Fibroblast of skin of right quadriceps (primary cell): ENCODE measurements at places on chromosomes 5 and 9.

GRCh38 chr5:39014561-39014960 lies 59.6 kb downstream of the RICTOR start:
- peak; percentile 94 for DNase-seq

GRCh38 chr5:149605998-149606724 lies 24.9 kb downstream of the ARHGEF37 start:
- peak; percentile 66 for DNase-seq

DNA sequence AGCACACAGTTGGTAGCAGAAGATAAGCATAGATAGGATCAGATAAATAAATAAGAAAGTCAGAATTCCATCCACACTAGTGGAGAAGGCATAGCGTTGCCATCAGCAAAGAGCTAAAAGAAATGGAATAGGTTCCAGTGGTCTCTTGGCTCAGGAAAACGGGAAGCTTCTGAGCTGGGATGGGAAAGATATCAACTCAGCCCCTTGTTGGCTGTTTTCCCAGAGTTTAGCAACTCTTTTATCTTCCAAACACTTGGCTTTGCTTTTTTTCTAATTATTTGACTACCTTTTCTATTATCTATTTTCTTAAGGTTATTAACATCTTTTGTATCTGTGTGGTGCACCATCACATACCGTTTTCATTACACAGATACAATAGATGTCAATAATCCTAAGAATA lies 445.7 kb upstream of the TRPC7 start:
- peak; percentile 55 for DNase-seq

DNA sequence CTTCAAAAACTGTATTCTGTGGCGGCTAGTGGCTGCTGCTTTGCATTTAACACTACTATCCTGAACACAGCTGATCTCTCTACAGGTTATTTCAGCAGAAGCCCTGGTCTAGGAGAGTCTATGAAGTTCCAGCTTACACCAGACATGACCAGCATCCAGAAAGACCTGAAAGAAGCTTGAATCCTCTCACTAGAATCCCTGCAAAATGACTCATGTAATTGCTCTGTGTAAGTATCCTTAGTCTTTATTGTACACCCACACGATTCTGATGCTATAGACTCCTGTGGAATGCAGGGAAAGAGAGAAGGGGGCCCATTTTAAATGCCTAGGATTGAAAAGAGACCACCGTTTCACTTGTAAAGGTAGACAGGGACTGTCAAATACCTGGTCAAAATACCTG lies 859 bp upstream of the GRIA1 start:
- peak; percentile 79 for DNase-seq

GRCh38 chr5:45260292-45260691 lies 435.9 kb downstream of the HCN1 start:
- no peak for DNase-seq

- DNase-seq: no peak
These were observed 181.0 kb downstream of the BNC2 start for GRCh38 chr9:16689351-16689938.

DNA sequence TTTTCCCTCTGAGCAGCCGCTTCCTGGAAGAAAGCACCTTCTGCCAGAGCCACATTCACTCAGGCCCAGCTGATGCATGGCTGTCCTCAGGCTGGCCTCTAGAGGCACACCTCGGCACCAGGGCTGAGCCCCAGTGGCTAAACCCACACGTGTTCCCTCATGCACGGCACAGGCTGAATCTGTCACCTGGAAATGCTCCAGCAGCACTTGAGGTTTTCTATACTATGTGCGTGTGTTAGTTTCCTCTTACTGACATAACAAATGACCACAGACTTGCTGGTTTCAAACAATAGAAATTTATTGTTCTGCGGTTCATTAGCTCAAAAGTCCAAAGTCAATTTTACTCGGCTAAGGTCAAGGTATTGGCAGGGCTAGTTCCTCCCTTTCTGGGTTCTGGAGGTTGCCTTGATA lies 141.4 kb downstream of the LRRC70 start:
- no peak for DNase-seq

- DNase-seq: no peak
These were observed 11.6 kb downstream of the TRAF1 start for GRCh38 chr9:120914953-120915352.

GRCh38 chr9:4559261-4560182 lies 69.3 kb downstream of the SLC1A1 start:
- no peak for DNase-seq

- peak; percentile 83 for DNase-seq
These were observed 65.0 kb downstream of the PKD2L2 start for GRCh38 chr5:137954131-137954879.

DNA sequence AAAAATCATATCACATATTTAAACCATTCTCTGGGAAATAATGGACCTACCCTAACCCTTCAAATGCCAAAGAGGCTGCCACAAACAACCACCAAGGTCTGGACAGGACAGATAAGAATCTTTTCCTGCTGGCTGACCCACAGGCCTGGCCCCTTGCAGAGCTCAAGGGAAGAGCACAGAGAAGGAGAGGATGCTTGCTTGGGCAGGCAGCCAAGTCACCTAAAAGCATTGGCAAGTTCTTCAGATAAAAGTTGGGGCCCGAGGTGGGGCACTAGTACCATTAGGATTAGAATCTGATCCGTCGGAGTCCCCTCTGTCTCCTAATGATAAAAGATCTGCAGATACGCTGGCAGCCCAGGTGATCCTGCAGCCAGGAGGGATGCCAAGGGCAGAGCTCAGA lies 176.6 kb downstream of the GABBR2 start:
- no peak for DNase-seq

GRCh38 chr9:70112981-70113380 lies 69.3 kb downstream of the MAMDC2 start:
- DNase-seq: no peak

- DNase-seq: no peak
These were observed 28.9 kb upstream of the EEIG1 start for GRCh38 chr9:128009639-128010038.

- DNase-seq: no peak
These were observed 76.6 kb upstream of the ZNF169 start for GRCh38 chr9:94182532-94182931.

DNA sequence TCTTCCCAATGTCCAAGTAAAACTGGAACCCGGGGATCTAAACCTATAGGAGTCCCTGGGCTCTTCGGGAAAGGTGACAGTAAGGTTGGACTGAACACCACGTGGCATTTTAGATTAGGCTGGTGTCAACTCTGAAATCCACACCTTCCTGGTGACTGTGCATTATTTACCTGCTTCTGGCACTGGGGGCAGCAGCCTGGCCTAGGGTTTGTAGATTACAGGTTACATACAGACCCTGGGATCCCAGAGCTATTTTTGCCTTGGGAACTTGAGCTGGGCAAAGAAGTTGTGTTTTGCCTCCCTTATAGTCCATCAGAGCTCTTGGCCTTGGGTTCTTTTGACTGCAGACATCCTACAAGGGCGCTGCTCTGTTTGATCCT lies 173.2 kb downstream of the DAB2IP start:
- DNase-seq: no peak

DNA sequence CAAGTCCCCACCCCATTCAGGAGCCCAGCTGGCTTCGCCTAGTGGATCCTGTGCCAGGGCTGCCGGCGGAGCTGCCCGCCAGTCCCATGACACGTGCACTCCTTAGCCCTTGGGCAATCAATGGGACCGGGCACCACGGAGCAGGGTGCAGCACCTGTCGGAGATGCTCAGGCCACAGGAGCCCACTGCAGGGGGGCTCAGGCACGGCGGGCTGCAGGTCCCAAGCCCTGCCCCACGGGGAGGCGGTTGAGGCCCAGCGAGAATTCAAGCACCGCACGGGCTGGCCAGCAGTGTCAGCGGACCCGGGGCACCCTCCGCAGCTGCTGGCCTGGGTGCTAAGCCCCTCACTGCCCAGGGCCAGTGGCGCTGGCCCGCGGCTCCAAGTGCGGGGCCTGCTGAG lies 969.7 kb upstream of the CDH10 start:
- DNase-seq: no peak

DNA sequence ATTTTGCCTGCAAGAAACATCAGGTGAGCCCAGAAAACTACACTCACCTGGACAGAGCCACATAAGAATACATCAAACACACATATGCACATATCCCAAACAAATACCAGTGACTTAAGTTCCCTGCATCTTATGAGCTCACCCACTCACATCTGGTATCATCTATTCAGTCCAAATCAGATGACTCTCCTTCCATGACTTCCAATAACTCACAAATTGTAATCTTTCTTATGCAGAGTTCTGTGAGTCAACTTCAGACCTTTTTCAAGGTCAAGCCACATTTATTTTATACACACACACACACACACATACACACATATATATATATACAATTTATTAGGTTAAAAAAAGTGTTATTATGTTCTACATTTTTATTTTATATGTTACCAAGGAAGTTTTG lies 1711.9 kb upstream of the CDH9 start:
- peak; percentile 64 for DNase-seq

- DNase-seq: no peak
These were observed 8.4 kb upstream of the FAM120AOS start for GRCh38 chr9:93461821-93462220.

GRCh38 chr5:112121258-112121657 lies 297.8 kb downstream of the EPB41L4A start:
- peak; percentile 85 for DNase-seq

DNA sequence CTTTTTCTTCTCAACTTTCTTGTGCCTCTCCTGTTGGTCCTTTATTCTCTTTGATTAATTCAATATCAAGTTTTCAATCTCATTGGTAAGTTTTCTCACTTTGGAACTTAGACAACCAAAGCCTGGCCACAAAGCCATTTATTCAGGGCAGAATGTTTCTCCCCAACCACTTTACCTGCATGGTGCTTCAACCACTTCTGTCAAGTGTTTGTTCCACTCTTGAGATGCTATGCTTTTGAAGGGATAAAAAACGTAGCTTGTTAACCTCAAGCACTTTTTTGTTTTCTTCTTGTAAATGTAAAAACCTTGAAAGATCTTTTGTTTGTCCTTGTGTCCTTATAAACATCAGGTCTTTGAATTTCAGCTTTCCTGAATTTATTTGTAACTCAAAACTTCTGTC lies 966.7 kb downstream of the MAT2B start:
- no peak for DNase-seq

DNA sequence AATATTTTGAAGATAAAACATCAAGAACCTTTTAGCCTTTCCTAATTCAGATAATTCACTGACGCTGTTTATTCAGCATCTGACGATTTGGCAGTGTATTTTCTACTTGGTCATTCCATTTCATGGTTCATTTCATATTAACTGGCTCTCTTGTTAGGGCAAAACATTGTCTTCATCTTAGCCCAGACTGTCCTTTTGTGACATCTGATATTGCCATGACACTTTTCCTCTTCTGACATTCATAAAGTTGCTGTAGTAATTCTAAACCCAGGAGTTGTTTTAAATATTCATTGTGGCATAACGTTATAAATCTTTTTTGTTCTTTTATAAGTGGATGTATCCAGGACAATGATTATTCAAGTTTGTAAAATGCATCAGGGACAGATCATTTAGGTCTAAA lies 1.8 kb downstream of the SCAMP1 start:
- DNase-seq: no peak

DNA sequence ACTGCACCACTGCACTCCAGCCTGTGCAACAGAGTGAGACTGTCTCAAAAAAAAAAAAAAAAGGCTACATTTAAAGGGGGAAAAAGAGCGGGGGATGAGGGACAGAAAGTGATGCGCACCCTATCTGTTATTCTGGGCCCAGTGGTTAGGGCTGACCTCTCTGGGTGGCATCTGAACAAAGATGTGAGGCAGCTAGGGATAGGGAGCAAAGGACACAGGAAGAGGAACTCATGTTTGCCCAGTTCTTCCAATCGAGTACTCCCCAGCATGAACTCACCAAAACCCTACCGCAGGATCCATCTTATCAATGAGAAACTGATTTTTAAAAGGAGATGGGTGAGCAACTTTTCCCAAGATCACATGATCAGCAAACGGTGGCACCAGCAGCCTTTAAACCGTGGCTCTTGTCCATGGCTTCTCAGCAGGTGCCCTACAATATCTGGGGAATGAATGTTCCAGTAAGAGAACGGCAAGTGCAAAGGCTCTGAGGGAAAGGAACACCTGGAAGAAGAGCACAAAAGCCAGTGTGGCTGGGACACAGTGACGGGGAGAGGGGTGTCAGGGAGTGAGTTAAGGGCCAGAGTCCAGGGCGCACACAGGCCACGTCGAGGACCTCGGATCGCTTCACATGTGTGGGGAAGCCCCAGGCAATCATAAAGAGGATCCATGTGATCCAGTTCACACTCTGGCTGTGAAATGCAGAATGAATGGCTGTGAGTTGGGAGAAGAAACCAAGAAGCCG lies 22.0 kb downstream of the RAPGEF1 start:
- no peak for DNase-seq

- DNase-seq: no peak
These were observed 13.8 kb upstream of the LHX2 start for GRCh38 chr9:123997665-123998277.

- no peak for DNase-seq
These were observed 14.9 kb upstream of the CARD19 start for GRCh38 chr9:93081081-93081529.

DNA sequence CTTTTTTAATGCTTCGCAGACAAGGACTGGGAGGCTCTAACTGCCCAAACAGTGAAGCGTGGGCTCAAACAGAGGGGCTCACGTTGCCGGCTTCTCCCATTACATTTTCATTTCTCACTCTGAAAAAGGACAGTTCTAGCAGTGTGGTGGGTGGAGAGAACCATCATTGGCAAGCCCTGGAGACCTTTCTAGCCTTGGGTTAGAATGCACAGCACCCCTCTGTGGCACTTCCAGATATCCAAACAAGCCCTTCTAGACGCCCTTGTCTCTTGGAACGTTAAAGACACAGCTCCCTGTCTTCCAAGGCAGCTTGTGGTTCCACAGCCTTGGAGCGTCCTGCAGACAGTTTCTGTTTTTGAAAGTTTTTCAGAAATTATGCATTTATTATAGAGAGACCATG lies 52.1 kb downstream of the MVB12B start:
- DNase-seq: no peak

GRCh38 chr5:134175921-134176510 lies 734 bp downstream of the SKP1 start:
- DNase-seq: peak; percentile 13

DNA sequence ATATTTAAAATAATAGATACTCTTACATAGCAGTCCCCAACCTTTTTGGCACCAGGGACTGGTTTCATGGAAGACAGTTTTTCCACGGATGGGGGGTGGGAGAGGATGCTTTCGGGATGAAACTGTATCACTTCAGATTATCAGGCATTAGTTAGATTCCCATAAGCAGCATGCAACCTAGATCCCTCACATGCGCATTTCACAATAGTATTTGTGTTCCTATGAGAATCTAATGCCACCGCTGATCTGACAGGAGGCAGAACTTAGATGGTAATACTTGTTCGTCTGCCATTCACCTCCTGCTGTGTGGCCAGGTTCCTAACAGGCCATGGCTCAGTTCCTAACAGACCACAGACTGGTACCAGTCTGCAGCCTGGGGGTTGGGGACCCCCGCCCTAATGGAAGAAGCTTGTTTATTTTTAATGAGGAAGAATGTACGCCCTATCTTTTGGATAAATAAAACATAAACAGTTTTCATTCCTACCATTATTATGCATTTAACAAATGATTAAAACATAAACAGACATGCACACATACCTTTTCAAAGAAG lies 187.7 kb downstream of the ZSWIM6 start:
- DNase-seq: no peak

- DNase-seq: no peak
These were observed 11.1 kb upstream of the AJM1 start for GRCh38 chr9:136831002-136831719.
